Osteoblast (primary cell): ENCODE measurements at places on chromosomes 4 and X.

GRCh38 chrX:110758781-110759422 is 36.7 kb downstream of the CHRDL1 start:
- peak overlapping the region; percentile 41 for H3K27ac ChIP-seq
- no peak overlapping the region for H3K4me3 ChIP-seq
- no peaks in the 10 kb centered on the region for H3K36me3 ChIP-seq
- peaks cover 6% of the 10 kb centered on the region for H3K4me1 ChIP-seq
- no peak for DNase-seq
- peaks cover 6% of the 10 kb centered on the region for H3K27me3 ChIP-seq

DNA sequence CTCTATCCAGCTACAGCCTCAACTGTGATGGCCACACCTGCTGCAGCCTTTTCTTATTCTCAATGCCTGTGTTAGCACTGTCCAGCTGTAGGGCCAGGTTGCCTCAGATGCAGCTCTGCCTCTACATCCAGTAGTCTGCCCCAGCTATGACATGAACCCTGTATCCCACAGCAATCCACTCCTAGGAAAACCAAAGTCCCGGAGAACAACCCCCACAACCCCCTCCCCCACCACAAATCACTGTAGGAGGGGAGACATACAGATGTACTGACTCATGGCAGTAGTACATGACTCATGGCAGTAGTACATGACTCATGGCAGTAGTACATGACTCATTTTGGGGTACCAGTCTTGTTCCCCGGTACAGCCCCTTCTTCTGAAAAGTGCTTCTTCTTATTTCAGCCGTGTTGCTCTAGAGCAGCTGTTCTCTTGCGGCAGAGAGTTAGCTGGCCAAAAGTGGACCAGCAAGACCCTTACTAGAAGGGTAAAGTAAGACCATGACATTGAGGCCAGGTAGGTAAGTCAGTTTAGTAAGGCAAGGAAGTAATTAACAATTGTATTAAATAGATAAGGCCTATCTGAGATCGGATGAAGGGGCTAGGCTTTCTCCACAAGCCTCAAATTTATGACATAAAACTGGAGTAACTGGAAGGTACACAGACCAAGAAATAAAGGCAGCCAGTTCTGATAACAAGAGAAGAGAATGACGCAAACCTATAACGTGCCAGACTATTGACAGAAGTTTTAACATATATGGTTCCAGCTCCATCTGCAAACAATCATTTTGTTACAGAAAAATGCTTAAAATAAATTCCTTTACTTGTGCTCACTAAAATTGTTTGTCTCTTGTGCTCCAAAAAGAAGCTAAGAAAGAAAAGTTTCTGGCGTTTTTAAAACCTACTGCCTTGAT is 221.4 kb downstream of the TACR3 start:
- H3K4me3 ChIP-seq, result no peak overlapping the region
- no peaks in the 10 kb centered on the region for H3K27me3 ChIP-seq
- H3K27ac ChIP-seq, result no peak overlapping the region
- peak; percentile 43 for DNase-seq
- H3K36me3 ChIP-seq, result no peaks in the 10 kb centered on the region

DNA sequence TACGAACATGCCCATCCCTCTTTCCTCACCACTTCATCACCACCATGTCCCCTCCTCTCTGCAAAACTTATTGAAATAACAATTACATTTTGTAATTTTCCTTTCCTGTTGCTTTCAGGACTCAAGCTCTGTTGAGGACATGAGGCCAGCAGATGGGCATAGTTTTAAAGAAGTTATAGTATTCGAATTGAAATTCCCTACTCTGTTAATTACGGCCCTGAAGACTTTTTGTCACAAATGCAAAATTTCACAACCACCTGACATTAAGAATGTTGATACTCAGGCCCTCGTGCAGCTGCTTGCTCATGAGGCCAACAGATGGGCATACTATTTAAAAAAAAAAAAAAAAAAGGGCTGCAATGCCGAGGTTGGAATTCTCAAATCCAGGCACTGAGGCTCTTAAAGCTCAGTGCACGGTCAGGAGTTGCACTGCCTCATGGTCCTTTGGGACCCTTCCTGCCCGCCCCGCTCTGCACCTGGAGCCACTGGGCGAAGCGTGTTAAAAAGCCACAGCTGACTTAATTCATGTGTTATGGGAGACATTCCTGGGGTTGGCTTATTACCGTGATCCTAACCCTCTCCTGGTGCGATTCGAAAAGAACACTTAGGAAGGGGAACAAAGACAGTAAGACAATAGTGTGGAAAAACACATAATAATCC is 34.2 kb upstream of the FAT1 start:
- H3K27me3 ChIP-seq, result no peaks in the 10 kb centered on the region
- H3K27ac ChIP-seq, result no peak overlapping the region
- H3K4me1 ChIP-seq, result peaks cover 12% of the 10 kb centered on the region

DNA sequence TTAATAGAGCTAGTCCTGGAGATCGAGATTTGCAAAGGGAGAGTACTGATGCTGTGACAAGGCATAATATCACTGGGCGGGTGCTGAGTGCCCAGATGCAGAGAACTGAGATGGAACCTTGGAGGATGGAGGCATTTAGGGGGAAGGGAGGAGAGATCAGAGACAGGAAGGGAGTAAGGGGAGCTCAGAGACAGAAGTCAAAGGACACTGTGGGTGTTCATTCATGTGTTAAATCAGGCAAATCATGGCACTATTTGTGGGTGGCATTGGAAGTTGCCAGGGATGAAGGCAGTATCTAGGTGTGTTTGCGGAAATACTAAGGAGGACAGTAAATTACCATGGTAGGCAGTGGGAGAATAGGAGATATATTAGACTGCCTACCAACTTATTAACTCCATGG is 135.0 kb downstream of the RBM46 start:
- no peak overlapping the region for H3K27ac ChIP-seq
- H3K4me3 ChIP-seq, result no peak overlapping the region
- no peaks in the 10 kb centered on the region for H3K36me3 ChIP-seq
- no peak for DNase-seq
- H3K4me1 ChIP-seq, result no peaks in the 10 kb centered on the region

- H3K36me3 ChIP-seq, result no peaks in the 10 kb centered on the region
- no peak for DNase-seq
- H3K4me1 ChIP-seq, result no peaks in the 10 kb centered on the region
- H3K27me3 ChIP-seq, result no peaks in the 10 kb centered on the region
- H3K4me3 ChIP-seq, result no peak overlapping the region
Measured at GRCh38 chrX:96929036-96929435, 45.3 kb downstream of the RPA4 start.

- H3K27me3 ChIP-seq, result no peaks in the 10 kb centered on the region
- no peaks in the 10 kb centered on the region for H3K4me1 ChIP-seq
- no peak overlapping the region for H3K27ac ChIP-seq
- H3K36me3 ChIP-seq, result no peaks in the 10 kb centered on the region
Measured at GRCh38 chr4:54550395-54551171, 107.2 kb upstream of the KIT start.

GRCh38 chrX:124217304-124218251 is 114.9 kb upstream of the TEX13D start:
- H3K36me3 ChIP-seq, result no peaks in the 10 kb centered on the region
- H3K4me3 ChIP-seq, result no peak overlapping the region
- H3K27ac ChIP-seq, result no peak overlapping the region
- DNase-seq, result peak; percentile 11
- H3K27me3 ChIP-seq, result no peaks in the 10 kb centered on the region

DNA sequence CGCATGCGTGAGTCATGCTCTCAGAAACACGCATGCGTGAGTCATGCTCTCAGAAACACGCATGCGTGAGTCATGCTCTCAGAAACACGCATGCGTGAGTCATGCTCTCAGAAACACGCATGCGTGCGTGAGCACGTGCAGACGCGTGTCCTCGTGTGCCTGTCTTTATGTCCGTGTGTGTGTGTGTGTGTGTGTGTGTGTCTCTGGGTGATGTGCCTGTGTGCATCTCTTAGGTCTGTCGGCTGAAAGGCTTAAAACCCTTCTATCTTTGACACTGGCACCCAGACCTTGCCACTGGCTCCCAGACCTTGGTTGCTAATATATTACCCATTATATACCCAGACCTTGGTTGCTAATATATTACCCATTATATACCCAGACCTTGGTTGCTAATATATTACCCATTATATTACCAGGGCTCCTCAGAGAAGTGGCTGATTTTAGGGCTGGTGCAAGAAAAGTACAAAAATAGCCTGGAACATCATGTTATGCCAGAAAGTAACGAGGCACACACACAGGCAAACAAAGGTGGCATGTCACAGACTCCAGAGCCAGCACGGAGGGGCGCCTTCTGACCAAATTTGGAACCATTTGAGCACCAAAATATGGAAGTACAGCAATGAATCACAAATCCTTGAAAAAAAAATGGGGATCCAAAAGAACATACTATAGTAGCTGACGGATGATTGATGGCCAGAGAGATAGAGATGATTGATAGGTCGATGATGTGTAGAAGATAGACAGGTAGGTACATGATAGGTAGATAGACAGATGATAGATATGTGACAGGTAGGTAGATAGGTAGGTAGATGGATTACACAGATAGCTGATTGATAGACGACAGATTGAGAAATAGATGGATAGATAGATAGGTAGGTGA is 19.2 kb upstream of the ADRA2C start:
- no peak overlapping the region for H3K27ac ChIP-seq
- H3K27me3 ChIP-seq, result peaks cover 72% of the 10 kb centered on the region
- no peak overlapping the region for H3K4me3 ChIP-seq
- H3K36me3 ChIP-seq, result no peaks in the 10 kb centered on the region
- H3K4me1 ChIP-seq, result no peaks in the 10 kb centered on the region

- peak overlapping the region; percentile 38 for H3K27ac ChIP-seq
- peaks cover 63% of the 10 kb centered on the region for H3K4me1 ChIP-seq
Measured at GRCh38 chr4:168880811-168881595, 129.1 kb downstream of the CBR4 start.

DNA sequence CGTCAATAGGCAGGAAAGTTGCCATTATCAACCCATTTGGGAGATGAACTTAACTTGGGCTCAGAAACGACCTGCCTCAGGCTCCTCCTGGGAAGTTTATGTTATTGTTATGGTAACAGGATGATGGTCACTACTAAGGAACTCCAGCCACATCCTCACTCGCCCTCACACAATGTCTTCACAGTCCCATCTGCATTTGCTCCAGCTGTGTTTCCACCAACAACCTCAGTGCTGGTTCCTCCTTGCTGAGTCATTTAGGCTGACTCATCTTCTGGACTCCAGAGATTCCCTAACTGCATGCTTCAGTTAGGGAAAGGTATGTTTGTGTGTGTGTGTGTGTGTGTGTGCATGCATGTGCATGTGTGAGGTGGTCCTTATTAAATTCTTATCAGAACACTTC is 293.4 kb upstream of the BOD1L1 start:
- H3K4me3 ChIP-seq, result no peak overlapping the region
- H3K4me1 ChIP-seq, result peaks cover 71% of the 10 kb centered on the region
- H3K27me3 ChIP-seq, result no peaks in the 10 kb centered on the region

GRCh38 chr4:181830404-181831035 is 412.7 kb upstream of the TENM3 start:
- no peaks in the 10 kb centered on the region for H3K4me1 ChIP-seq
- no peak overlapping the region for H3K27ac ChIP-seq
- DNase-seq, result no peak
- no peaks in the 10 kb centered on the region for H3K36me3 ChIP-seq

- no peak for DNase-seq
- no peak overlapping the region for H3K27ac ChIP-seq
- no peaks in the 10 kb centered on the region for H3K4me1 ChIP-seq
- no peaks in the 10 kb centered on the region for H3K27me3 ChIP-seq
- no peaks in the 10 kb centered on the region for H3K36me3 ChIP-seq
- H3K4me3 ChIP-seq, result no peak overlapping the region
Measured at GRCh38 chrX:42127563-42127962, 204.2 kb upstream of the CASK start.

DNA sequence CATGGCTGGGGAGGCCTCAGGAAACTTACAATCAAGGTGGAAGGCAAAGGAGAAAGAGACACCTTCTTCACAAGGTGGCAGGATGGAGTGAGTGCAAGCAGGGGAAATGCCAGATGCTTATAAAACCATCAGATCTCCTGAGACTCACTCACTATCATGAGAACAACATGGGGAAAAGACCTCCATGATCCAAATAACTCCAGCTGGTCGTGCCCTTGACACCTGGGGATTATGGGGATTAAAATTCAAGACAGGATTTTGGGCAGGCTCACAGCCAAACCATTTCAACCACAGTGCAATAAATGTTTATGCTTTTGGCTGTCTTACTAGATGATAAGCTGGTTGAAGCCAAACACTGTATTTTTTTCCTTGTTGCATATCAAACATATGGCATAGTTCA is 1112.4 kb downstream of the STIM2 start:
- no peak overlapping the region for H3K4me3 ChIP-seq
- DNase-seq, result no peak
- no peaks in the 10 kb centered on the region for H3K4me1 ChIP-seq
- H3K27ac ChIP-seq, result no peak overlapping the region
- H3K27me3 ChIP-seq, result no peaks in the 10 kb centered on the region
- H3K36me3 ChIP-seq, result no peaks in the 10 kb centered on the region

DNA sequence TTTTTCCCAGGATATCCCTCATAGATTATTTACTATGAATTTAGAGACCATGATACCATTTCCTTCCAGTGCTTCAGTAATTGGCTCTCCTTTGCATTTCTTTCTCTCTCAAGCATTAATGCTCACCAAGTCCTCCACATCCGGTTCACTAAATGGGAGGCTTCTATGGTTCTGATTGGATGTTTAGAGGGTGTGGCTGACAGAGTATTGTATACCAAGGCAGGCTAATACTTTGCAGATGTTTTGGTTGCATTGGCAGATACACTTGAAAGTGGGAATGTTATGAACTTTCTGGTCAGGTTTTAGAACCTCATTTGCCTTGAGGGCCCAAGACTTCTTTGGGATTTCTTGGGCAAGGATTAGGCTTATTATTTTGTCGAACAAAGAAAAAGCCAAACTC is 24.2 kb downstream of the CBLL2 start:
- no peak overlapping the region for H3K27ac ChIP-seq
- DNase-seq, result no peak
- no peaks in the 10 kb centered on the region for H3K36me3 ChIP-seq
- no peaks in the 10 kb centered on the region for H3K27me3 ChIP-seq
- H3K4me3 ChIP-seq, result no peak overlapping the region

DNA sequence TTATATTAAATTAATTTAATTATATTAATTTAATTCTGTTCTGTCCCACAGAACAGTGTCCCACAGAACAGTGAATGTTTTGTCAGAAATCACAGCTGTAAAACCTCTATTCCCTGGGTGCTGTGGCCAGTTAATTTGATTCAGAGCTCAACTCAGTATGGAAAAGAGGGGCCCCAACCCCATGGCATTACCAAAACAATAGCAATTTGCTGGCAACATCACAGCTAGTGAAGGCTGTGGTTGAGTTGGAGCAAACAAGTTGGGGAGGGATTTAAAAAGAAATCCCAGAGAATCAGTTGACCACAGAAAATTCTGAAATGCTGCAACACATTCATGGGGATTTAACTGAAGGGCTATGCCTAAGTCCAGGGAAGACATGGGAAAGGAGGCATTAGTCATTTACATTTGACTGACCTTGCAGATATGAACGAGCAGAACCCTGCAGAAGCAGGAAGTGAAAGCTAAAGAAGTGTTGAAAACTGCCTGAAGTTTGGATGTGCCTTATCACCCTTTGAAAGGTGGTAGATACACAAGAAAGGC is 30.1 kb downstream of the PDHA2 start:
- H3K4me3 ChIP-seq, result no peak overlapping the region
- H3K36me3 ChIP-seq, result no peaks in the 10 kb centered on the region
- DNase-seq, result no peak
- H3K4me1 ChIP-seq, result no peaks in the 10 kb centered on the region
- H3K27me3 ChIP-seq, result no peaks in the 10 kb centered on the region

GRCh38 chr4:138199568-138200235 is 42.4 kb downstream of the SLC7A11 start:
- no peaks in the 10 kb centered on the region for H3K4me1 ChIP-seq
- H3K27me3 ChIP-seq, result no peaks in the 10 kb centered on the region
- H3K4me3 ChIP-seq, result peak overlapping the region; percentile 15
- no peaks in the 10 kb centered on the region for H3K36me3 ChIP-seq
- peak; percentile 35 for DNase-seq
- H3K27ac ChIP-seq, result peak overlapping the region; percentile 15
